GM13977 (cell line): ENCODE measurements at places on chromosomes 1 and 21.

DNA sequence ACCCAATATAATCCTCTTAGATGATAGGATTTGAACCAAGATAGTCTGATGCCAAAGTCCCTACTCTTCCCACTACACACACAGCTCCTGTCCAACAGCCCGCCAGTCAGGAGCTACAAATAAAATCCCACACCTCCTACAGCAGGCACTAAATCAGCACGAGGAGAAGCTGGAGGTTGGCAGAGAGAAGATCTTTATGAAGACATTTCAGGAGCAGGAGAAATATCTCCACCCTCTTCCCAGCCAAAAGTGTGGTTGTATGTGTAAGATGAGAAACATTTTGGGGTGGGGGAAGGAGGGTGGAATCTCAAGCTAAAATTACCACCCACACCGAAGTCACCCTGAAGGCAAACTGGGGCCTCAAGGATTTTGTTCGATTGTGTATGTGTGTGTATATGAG is 54.5 kb downstream of the PLXNA2 start:
- no peak for DNase-seq

DNA sequence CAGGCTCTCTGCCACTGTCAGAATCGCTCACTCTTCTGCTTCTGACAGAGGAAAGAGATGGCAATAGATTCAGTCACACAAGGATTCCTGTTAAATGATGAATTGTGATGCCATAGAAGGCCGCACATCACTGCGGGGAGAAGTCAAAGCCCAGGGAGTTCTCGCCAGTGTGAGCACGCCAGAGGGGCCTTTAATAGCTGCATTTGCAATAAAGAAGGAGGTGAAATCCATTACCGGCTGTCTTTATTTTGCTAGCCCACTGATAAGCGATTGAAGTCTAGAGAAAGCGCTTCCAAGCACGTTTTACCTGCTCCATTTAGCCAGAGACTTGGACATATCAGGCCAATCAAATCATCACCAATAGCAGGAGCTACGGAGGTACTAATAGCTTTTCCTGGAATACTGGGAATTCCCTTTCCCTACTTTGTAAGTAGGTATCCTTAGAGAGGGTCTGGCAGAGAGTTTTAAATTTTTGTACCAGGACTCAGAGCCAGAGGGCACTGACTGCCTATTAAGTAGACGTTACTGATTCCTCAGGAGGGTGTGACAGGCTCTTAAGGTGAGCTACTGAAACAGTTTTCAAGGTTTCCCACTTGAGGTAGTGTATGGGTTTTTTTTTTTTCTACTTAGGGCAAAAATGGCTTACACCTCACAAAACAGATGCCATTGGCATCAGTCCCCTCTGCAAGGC is 10.2 kb upstream of the TARBP1 start:
- DNase-seq, result no peak

GRCh38 chr1:204733869-204734596 is 48.5 kb upstream of the LRRN2 start:
- DNase-seq, result no peak

GRCh38 chr1:80837066-80837465 is 963.7 kb upstream of the ADGRL2 start:
- DNase-seq, result no peak

- no peak for DNase-seq
These were observed 12.6 kb downstream of the MAP3K21 start for GRCh38 chr1:233340031-233340555.

DNA sequence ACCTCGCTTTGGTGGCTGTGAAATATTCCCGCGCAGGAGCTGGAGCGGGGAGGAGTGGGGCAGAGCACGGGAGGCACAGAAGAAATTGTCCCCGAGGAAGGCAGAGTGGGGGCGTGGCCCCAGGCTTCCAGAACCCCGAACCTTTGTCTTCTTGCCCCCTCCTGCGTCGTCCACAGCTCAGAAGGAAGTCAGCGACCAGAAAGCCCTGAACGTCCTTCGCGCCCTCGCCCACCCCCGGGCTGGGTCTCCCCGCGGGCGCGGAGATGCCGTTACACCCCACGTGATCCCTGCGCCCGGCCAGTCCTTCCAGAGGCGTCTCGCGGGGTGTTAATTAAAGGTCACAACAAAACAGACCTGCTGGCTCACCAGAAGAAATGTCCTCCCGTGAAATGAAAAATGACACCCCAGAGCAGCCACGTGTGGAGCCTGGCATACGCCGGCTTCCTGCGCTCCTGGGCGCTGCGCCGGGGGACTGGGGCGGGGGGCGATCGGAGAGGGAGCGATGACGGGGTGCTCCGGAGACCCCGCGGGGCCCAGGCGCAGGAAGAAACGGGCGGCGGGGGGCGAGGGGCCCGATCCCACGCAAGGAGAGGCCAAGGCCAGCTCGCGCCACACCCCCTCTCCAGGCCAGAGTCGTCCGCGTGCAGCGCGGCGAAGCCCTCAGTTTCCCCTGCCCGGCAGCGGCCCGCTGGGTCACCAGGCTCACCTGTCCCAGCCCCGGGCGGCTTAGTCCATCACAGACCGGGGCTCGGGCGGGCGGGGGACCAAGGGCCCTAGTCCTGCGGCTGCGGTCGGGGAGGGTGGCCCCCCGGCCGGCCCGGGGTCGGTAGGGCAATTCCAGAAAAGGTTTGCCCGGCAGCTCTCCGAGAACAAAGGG is 995 bp upstream of the KIF26B start:
- DNase-seq, result peak; percentile 48
